ENCODE measurements at places on chromosomes 3 and 15.
A peak's percentile ranks its signal among the peaks of the same experiment; 100 is the strongest.

GRCh38 chr15:71698742-71699141 is 111.6 kb upstream of the NR2E3 start:
- DNase-seq: no peak

GRCh38 chr15:27327467-27328025 is 356.6 kb downstream of the GABRG3 start:
- DNase-seq: no peak

- no peak for DNase-seq
These were observed 99.2 kb upstream of the VEPH1 start for GRCh38 chr3:157602424-157602823.

GRCh38 chr3:54240-54639 is 142.3 kb upstream of the CHL1 start:
- no peak for DNase-seq

DNA sequence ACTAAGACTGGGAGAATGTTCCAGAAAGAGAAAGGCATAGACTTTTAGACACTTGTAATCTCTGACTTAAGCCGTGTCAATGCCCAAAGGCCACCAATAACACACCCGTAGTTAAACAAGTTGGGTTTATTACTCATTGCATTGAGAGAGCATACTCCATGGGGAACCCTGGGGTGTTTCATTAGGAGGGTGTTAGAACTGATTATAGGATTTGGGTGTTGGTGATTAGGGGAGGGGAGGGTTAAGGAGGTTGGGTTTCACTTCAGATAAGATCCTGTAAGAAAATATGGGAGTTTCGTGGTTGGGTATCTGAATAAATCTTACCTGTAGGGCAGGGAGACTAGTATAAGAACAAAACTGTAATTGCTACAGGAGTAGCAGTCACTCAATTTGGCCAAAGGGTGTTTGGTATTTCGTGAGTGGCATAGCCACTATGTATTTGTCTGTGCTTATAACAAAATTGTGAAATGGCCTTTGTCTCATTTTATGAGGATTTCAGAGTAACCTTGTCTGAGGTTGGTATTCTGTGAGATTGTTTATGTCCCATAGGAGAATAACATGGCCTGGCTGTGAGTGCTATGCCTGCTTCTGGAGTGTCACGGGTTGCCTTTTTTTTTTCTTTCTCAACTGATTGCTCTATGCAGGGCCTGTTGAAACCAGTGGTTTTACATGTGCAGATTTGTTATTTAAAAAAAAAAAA is 2.9 kb downstream of the HACD3 start:
- DNase-seq: no peak

GRCh38 chr15:88467935-88468528 is 524 bp downstream of the MRPS11 start:
- DNase-seq: peak; percentile 12

DNA sequence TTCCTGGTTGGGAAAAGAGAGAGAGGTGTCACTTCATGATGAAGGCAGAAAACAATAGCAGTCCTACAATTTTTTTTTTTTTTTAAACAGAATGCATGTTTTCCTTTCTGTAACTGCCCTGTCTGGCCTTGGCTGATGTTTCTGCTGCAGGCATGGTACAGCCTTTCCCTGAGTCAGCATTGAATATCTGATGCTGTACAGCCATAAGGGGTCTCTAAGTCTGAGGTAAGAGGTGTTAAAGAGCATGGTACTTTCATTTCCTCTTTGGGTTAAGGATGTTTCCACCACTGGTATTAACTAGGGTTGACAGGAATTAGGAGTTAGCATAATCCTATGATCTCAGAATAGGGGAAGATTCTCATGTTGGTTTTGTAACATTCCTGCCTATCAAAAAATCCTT is 147.4 kb downstream of the CHST2 start:
- DNase-seq: no peak

DNA sequence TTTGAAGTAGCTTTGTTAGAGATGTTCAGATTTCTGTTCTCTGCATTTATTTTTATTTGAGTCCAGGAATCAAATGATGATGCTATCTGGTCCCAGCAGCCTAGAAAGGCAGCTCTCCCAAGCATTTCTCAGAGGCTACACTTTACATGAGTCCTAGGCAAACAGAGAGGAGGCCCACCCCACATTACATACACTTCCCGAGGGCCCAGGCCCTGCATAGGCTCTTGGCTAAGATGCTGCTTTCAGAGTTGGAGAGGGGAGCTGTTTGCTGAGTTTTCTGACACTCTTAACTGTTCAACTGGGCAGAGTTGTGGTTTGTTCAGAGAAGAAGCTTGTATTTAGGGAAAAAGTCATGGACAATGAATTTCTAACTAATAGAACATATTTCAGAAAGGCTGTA is 117.9 kb upstream of the RGMA start:
- DNase-seq: no peak

DNA sequence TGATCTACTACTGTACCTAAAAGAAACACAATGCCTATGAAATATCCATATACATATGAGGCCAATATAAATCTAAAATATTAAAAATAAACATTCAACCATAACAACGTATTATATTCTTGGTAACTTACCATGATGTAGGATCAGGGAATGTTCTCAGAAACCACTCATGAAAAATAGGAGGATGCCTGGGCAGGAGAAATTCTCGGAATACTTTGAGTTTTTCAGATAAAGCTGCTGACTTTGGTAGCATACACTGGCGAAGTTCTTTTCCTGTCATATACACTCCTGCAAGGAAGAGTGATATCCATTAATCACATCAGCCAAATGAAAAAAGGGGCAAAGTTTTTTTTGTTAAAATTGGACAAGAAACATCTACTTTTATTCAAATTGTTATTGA is 11.3 kb upstream of the XRN1 start:
- DNase-seq: no peak

DNA sequence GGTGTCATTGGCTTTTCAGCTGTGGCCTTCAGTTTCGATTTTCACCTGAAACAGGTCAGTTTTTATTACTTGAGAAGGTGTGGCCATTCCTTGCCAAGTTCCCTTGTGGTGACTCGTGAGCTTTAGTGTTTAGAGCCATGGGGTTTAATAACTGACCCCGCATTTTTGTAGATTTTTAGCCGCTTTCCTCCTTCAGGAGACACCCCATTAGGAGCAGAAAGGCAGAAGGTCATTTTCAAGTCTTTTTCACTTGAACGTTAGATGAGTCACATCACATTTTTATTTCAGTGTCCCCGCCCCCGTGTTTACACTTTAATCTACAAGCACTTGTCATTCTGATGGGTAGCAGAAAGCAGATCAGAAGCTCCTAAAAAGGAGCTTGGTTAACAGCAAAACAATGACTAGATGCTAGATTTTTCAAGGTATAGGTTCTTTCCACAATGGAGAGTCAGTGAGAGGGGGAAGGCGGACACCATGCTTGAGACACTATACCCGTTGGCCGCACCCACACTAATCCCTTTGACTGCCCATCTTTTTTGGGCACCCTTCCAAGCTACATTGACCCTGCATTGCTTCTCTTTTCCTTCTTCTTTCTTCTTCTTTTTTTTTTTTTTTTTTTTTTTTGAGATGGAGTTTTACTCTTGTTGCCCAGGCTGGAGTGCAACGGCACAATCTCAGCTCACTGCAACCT is 132.7 kb downstream of the GHSR start:
- DNase-seq: no peak

DNA sequence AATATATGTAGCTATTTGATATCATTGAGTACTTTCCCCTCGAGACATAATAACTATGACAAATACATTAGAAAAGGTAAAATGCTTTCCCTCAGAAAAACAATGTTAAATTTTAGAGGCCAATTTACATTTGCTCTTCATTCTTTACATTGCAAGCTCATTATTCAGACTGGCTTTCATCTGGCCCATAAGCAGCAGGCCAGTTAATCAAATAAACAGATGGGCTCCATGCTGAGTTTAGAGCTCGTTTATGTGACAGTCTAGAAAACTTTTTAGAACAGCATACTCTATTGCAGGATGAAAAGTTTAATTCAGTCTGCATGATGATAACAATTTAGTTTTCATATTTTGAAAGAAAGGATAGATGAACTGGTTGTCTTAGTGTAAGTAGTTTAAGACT is 150.6 kb downstream of the DUT start:
- no peak for DNase-seq

DNA sequence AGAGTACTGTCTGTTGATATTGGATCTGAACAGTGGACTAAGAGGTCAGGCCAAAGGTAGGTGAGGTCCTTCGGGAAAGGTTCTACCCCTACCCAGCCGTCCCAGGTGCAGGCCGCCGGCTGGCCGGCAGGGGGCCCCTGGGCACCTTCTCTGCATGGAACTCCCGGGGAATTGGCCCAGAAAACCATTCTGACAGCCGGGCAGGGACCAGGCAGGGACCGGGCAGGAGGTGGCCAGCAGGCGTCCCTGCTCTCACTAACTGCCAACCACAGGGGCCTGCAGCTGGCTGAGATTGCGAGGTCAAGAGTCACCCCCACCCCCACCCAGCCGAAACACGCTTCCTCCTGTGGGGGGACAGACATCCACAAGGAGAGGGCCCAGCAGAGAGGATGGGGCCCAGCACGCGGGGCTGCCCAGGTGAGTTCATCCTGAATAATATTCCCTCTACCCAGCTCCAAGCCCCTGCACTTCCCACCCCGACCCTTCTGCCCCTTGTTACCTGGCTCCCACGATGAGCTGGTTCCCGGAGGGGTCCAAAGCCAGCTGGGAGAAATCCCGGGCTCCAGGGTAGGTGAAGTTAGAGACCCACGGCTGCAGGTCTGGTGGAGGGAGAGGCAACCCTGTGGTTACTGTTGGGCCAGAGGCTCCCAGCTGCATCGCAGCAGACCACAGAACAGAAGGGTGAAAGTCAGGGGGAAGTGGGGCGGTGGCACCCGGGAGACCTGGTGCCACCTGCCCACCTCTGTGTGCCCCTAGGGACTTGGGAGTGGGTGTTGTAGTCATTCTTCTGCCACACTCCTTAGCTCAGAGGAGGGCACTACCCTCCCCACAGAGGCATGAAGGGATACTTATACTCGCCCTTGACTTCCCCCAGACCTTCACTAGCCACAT is 84.4 kb downstream of the SEMA5B start:
- peak; percentile 61 for DNase-seq

GRCh38 chr15:48318131-48318530 is 13.1 kb upstream of the DUT start:
- no peak for DNase-seq
